Kidney epithelial cell (primary cell): ENCODE measurements at places on chromosomes 5 and 9. TPM values are rescaled to one million over a fixed set of nuclear protein-coding genes. Genes with fewer than 3 reads are reported as not detected.

DNA sequence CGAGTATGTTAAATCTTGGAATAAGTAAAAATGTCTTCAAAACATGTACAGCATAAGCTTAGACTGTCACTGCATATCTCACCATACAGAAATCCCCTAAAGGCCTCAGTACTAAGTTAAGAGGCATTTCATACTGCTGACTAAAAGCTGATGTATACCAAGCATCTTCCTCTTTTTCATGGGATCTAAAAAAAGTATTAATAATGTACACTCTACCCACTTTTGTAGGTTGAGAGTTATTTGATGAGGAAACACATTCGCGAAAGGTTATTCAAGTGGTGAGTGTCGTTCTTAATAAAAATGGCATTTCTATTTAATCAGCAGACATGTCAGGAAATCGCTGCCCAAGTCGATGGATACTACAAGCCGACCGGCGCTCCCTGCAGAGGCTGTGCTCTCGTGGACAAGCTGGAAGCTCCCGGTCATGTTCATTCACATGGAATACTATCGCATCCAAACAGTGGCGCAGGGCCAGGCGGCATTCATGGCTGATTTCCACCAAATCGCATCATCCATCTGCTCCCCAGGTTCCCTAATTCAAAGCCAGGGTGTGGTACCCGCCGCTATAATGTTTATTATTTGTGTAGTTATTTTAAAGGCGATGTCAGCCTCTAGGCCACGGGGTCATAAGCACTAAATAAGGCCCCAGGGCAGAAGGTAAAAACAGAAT, 724 bp downstream of the SGTB start:
- DNase-seq: no peak

The RAB3C gene
- 0.04 TPM in 1 of 2 replicates, not detected in the other for total RNA-seq

The AQP3 gene
- total RNA-seq: 0.89 and 1.1 TPM in 2 replicates

The FCN2 gene
- total RNA-seq: not detected in 2 replicates
